ENCODE measurements at places on chromosomes 7 and 10.
A peak's percentile ranks its signal among the peaks of the same experiment; 100 is the strongest.

- no peak for DNase-seq
Observed at GRCh38 chr10:115706488-115707076, 566.4 kb downstream of the GFRA1 start.

DNA sequence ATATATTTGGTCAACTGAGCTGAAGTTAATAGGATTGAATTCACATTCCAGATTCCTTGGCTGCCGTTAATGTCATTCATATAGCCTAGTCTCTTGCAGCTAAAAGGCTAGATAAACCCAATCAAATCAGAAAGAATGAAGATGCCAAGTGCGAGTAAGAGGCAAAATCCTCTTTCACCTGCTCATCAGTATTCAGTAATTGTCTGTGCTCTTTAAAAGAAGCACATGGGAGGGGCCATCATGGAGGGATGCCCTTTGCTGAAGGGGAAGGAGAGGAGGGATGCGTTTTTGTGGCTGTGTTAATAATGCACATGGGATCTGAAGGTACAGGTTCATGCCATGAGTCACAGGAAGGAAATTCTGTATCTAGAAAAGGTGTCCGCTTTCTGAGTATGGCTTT lies 232.2 kb downstream of the TMEM178B start:
- no peak for DNase-seq

GRCh38 chr10:3137958-3138726 lies 34.4 kb downstream of the PITRM1 start:
- DNase-seq: no peak

- no peak for DNase-seq
Observed at GRCh38 chr10:127123626-127124025, 72.8 kb downstream of the INSYN2A start.

DNA sequence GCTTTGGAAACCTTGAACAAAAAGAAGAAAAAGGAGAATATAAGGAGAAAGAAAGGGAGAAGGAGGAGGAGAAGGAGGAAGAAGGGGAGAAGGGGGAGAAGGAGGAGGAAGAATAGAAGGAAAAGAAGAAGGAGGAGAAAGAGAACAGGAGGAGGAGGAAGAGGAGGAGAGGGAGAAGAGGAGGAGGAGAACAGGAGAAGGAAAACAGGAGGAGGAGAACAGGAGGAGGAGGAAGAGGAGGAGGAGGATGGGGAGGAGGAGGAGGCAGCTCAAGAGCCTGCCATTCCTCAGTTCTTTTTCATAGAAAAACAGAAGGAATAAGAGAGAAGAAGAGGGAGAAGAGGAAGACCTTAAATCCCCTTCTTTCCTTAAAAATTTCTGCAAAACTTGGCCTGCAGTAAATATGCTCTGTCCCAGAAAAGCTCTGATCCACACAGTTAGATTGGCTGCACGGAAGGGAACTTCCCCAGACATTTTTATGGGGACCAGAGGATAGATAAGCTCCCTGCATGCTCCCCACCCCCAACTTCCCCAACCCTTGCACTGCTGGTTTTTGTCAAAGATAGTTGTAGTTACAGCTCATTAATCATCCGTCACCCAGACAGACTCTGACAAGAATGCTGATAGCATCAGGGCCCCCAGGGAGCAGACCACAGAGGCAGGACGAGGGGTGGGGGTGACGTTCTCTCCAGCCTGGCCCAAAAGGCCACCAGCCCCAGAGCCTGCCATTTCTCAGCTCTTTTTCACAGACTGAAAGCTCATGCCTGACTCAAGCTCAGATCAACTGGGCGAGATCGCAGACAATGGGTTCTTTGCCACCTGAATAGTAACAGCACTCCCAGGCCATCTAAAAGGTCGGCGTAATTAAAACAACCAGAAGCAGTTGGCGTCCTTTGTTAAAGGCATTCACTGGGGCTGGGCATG lies 34.5 kb upstream of the LYZL1 start:
- DNase-seq: no peak

GRCh38 chr7:33796538-33796937 lies 108.8 kb upstream of the BMPER start:
- DNase-seq: no peak

DNA sequence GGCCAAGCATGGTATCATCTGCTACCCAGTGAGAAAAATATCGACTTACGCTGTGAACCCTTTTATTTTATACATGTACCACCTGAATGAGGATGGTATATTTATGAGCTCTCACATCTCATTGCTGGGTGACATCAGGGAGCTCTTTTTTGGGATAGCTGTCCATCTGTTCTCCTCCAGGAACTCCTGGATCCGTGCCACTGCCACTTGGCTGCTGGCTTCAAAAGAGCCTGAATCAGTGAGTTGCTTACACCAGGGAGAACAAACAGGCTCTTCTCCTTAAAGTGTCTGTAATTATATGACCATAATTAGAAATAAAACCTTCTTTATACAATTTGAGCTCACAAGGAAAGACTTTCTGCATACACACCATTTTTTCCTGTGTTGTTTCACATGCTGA lies 106.2 kb downstream of the KAT6B start:
- no peak for DNase-seq

- DNase-seq: peak; percentile 44
Observed at GRCh38 chr10:95601116-95601719, 40.0 kb upstream of the SORBS1 start.

DNA sequence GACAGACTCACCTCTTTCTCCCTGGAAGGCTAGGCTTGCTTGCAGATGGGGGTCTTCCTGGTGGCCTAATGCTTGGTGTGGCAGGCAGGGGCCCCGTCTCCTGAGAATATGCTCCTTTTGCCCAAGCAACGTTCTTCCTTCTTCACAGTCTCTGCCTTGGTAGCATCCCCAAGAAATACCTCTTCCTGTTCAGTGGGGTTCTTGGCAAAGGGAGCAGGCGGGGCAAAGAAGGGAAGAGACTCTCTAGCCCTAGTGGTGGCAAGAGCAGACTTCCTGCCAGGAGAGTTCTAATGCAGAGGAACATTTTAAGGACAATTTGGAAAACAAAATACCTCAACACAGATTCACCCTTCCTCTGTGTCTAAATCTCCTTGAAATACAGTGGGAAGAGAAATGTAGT lies at the start of gene CLEC5A:
Gene CLEC5A (minus strand): TSS at position 179 of the 400 bp plus-strand sequence. CDS start 682 bp downstream, outside the sequence.
- DNase-seq: no peak

- DNase-seq: no peak
Observed at GRCh38 chr10:26385443-26385842, 52.7 kb upstream of the APBB1IP start.

GRCh38 chr10:104641937-104642657 lies 1.0 kb downstream of the SORCS3 start:
- DNase-seq: no peak

GRCh38 chr10:55146032-55146431 lies 345.0 kb upstream of the PCDH15 start:
- DNase-seq: no peak

DNA sequence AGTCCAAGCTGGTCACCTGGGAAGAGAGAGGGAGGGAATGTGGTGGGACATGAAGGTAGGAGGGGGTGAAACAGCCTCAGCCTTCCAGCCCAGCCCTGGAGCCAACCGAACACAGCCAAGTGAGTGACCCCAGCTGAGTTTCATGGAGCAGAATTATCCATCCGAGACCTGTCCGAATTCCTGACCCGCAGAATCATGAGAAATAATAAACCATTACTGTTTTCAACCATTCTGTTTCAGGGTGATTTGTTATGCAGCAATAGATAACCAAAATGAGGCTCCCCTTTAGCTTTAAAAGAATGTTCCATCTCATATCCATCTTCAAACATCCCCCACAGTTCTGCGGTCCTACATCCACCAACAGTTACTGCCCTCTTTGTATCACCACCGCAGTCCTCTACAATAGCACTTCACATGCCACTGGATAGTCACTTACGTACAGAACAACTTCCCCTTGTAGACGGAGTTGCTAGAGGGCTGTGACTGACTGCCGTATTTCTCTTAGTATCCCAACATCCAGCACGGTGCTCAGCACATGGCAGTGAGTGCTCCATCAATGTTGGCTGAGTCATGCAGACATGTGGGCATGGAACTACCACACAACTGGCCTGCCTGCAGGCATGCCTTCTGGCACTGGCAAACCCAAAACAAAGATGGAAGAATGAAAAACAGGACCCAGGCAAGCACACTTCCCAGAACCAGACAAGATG lies 18.5 kb downstream of the KIAA1549 start:
- DNase-seq: no peak

- DNase-seq: no peak
Observed at GRCh38 chr10:30798646-30799185, 169.2 kb upstream of the LYZL2 start.

DNA sequence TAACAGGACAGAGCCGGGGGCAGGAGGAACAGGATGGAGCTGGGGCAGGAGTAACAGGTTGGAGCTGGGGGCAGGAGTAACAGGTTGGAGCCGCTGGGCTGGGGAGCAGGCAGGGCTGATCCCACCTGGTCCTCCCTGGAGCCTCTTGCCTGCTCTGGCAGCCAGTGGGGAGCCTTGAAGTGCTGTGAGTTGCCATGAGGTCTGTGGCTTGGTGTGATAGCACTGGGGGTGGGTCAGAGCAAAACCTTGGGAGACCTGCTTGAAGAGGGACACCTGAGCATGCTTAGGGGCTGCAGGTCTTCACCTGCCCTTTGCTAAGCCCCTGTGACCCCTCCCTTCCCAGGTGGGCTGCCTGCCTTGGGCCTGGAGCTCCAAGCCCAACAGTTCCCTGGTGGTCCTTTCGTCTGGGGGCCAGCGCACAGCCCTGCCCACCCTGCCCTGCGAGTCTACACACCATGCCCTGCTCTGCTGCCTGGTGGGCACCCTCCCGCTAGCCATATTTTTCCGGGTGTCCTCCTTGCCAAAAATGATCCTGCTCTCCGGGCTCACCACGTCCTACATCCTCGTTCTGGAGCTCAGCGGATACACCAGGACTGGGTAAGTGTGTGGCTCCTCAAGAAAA lies 111.6 kb downstream of the ADCY1 start:
- no peak for DNase-seq

- no peak for DNase-seq
Observed at GRCh38 chr7:31487476-31487875, 26.4 kb upstream of the ITPRID1 start.

- DNase-seq: no peak
Observed at GRCh38 chr10:22271786-22272185, 44.4 kb upstream of the COMMD3 start.

DNA sequence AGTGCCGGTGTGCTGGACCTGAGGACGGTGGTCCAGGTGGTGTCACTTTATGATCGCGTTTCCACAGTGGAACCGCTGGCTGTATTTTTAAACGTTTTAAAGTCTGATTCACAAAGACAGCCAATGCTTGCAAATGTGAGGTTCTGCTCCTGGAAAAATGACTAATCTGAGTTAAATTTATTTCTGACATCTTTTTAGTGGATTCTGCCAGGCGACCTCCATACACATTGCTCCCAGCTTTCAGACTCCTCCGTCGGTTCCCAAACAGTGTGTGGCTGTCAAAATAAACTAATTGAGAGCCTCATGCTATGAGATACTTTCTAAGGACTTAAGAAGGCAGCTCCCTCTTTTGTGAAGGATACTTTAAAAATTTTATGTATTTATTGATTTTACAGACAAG lies 12.7 kb upstream of the TTYH3 start:
- DNase-seq: no peak

DNA sequence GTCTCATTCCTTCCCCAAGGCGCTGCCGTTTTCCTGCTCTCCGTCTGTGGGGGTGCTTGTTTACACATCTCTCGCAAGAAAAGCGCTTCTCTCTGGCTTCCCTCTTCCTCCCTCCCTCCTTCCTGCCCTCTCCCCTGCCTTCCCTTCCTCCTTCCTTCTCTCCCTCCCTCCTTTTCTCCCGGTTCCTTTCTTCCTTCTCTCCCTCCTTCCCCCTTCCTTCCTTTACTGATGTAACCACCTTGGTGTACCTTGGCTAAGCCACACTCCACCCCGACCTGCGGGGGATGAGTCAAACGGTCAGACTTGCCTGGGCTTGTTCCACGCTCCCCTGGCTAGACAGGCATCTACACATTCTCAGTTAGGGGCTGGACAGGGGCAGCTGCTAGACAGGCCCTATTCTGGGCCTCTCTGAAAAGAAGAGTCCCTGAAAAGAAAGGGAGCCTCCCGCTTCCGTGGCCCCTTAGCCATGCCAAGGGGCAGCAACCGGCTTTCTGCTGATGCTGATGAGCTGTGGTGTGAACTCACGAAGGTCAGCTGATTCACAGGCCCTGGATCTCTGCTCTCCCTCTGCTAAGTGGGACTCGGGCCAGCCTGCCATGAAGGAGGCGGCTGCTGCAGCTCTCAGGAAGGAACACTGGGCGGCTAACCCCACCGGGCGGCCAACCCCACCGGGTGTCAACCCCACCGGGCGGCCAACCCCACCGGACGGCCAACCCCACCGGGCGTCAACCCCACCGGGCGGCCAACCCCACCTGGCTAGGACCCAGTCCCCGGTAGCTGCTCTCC lies 216.8 kb downstream of the TCERG1L start:
- DNase-seq: no peak

GRCh38 chr7:23020742-23021401 lies 6.9 kb upstream of the HYCC1 start:
- DNase-seq: no peak

Measured in CD4-positive, alpha-beta T cell treated with Interleukin-21 for 1 hour (primary cell).